Motor neuron (in vitro differentiated cells): ENCODE measurements at places on chromosomes 13 and 19.

- no peak for ATAC-seq
Observed at GRCh38 chr13:75414036-75414827, 67.7 kb downstream of the TBC1D4 start.

DNA sequence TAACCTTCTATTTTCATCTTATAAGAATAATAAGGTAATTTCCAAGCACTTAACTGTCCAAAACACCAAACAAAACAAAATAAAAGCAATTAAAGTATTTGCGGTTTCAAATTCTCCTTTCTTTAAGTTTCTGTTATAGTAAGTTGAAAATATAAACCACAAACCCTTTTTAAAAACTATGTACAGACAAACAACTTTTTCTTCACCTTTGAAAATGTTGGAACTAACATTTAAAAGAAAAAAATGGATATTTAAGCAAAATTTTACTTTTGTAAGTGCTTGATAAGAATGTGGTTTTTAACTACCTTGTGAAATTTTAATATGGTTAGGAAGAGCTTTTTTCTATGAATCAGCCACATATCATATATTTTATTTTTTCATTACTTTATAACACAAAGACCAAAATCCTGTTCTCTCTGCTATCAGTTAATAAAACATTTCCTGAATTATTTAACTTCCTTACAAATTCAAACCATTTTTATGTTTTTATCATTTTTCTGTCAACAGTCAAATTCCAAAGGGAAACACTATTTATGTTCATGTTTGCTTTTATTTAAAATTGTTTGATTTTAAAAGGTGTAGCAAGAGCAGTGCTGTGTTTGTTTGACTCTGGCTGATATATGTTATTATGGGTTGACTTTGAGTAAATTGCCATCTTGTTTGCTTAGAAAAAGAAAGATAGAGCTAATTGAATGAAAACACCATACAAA lies 554.1 kb upstream of the KLHL1 start:
- ATAC-seq, result no peak

DNA sequence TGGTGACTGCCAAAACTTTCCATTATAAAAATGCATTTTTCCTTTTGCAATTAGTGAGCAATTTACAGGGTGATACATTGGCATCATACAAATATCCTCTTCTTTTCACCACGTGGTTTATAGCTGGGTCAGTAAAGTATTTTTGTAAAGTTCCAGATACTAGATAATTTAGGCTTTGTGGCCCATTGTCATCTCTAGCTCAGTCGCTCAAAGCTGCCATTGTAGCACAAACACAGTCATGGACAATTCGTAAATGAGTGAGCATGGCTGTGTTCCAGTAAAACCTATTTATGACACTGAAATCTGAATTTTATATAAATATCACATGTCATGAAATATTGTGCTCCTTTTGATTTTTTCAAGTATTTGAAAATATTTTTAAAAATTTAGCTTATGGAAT lies 162.9 kb downstream of the USP12 start:
- no peak for ATAC-seq

DNA sequence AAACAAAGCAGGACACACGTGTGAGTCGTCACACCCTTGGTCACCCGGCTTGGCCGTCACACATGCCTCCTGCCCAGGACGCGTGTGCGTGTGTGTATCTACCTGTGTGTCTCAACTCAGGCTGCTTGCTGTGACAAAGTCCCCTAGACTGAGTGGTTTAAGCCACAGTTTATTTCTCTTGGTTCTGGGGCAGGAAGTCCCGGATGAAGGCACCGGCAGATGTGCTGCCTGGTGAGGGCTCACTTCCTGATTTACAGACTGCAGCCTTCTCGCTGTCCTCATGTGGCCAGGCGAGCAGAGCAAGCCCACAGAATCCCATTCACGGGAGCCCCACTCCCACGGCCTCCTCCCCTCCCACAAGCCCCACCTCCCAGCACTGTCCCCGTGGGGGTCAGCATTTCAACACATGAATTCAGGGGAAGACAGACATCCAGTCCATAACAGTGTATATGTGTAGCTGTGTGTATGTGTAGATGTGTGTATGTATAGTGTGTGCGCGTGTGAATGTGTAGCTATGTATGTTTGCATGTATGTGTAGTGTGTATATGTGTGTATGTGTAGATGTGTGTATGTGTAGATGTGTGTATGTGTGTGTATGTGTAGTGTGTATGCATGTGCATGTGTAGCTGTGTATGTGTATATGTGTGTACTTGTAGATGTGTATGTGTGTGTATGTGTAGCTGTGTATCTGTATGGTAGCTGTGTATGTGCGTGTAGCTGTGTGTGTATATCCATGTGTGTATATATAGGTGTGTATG lies 51.5 kb downstream of the MCF2L start:
- no peak for ATAC-seq

GRCh38 chr13:113195360-113195759 lies 13.1 kb downstream of the PCID2 start:
- ATAC-seq, result no peak

DNA sequence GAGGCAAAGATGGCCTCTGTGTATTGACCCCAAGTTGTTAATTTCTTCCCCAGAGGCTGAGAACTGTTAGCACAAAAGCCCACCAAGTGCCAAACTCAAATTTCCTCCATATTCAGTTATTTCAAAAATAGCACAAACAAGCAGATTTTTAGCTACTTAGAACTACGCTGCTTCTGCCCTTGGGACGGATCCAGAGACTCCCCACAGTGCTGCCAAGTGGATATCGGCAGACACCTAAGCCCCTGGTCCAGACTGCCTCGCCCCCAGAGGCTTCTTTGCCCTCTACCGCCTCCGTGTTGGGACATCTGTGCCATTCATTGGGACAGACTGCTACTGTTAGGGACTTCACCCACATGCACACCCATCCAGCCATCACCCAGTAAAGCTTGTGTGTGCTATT lies 188.3 kb downstream of the POSTN start:
- no peak for ATAC-seq

DNA sequence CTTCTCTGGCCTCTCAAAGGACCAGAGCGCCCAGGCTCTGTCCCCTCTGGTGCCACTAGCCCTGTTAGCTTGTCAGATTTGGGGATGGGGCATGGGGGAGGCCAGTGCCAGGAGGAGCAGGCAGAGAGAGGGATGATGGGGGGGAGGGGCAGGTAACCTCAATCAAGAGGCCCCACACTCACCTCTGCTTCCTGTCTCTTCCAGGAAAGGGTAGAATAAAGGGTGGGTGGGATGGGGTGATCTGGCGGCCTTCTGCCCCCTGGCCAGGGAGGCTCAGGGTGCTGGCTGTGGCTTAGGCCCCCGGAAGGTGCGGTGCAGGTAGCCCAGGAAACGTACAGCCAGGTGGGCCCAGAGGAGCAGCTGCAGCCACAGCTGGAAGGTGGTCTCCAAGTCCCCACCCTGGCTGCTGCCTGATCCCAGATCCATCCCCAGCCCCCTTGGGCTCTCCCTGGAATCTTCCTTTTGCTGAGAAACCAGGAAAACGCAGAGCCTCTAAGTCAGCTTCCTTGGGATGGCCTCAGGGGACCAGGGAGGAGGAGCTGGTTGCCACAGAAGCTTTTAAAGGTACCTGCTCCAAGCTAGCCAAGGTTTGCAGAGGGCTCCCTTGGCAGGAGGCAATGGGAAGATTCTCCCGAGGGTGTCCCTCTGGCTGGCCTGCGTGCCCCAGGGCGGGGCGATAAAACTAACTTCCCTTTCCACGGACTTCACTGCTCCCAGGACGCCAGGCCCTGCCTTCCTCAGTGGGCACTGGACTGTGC lies 5.3 kb downstream of the PRKACA start:
- no peak for ATAC-seq

DNA sequence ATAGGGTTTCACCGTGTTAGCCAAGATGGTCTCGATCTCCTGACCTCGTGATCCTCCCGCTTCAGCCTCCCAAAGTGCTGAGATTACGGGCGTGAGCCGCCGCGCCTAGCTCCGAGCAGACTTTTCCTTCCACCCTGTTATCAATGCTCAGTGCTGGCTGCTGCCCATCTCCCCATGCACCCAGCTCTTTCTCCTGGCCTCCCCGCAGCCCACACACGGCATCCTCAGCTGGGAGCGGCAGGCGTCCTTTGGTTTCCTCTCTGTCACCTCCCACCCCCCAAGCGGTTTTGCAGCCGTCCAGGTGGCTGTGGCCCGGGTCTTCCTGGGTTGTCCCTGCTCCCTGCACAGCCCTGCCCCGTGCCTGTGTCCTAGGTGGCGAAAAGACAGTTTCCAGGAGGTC lies 12.1 kb downstream of the PRR22 start:
- ATAC-seq, result no peak

DNA sequence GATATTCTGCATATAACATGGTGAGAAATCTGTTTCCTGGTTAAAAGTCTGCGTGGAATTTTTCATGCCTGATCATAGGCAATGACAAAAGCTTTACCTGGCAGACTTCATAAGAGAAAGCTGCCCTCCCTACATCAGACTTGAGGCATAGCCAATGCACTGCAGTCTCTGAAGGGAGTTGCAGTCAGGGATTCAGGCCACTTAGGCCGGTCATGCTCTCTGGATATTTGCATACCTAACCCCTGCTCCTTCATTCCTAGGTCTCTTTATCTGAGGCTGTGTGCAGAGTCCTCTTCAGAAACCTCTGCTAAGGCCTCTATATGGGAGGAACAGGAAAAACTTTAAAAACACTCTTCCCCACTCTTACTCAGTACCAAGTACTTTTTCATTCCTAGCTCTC lies 287.4 kb downstream of the PCDH17 start:
- ATAC-seq, result no peak

- ATAC-seq, result peak; percentile 29
Observed at GRCh38 chr13:40340368-40341095, 325.9 kb downstream of the FOXO1 start.

DNA sequence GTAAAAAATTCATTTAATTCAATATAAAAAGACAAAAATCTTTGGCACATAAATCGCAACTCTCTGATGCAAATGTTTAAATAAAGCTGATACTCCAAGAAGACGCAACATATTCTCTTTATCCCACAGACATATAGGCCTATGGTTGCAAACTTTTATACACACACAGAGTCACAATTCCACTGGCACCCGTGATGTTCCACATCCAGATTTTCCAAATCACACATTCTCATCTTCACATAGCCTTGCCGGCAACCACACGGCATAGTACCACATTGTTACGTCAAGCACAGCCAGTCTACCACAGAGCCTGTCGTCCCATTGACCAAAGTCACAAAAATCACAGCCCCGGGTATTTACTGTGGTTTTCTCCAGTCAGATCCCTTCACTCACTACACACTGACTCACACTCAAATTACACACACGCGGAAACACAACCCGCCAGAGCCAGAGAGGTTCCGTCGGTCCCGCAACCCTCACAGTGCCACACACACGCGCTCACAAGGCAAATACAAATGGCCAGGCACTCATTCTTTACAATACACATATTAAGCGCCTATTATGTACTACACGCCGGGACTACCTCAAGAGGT lies 546 bp upstream of the ZNF546 start:
- peak; percentile 69 for ATAC-seq

DNA sequence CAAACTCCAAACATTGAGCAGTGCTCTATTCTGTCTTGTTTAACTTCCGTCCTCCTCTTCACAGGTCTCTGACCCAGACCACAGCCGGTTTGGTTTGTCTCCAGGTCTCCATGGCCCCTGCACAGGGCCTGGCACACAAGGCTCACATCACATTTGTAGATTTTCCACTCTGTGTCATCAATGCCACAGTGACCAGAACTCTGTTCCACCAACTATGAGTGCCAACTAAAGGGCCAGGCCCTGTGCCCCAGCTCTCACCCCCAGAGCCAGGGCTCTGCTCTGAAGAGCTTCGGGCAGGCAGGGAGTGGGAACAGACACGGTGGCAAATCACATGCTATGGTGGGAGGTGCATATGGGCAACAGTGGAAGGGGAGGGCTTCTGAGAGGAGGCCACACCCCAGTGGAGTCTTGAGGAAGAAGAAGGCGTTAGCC lies 16.0 kb downstream of the SMG9 start:
- peak; percentile 79 for ATAC-seq

DNA sequence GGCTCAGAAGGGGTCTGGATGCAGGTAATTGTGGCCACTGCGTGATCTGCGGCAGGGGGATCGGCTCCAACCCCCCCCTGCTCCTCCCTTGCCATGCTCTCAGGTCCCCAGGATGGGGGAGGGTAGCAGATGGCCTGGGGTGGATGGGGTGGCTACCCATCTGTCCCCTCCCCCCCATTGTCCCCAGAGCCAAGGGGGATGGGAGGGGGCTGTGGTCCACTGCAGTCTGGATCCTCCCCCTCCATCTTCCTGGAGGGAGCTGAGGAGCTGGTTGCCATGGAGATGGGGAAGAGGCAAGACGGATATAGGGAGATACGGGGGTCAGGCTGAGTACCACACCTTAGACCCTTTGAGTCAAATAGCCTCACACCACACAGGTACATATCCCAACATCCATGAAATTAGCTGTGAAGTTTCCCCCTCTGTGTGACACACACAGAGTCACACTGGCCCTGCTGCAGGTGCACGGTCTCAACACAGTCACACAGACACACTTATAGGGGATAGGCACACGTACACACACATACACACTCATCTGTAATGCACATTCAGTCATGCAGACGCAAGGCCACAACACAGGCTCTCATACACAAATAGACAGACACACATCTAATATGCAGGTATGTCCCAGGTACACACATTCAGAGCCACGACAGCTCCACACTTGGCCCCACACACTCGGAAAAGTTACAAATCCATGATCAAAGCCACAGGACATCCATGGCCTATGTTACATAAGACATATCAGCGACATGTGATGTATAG lies 1.8 kb upstream of the NOVA2 start:
- ATAC-seq, result no peak

GRCh38 chr13:77274126-77274525 lies 52.8 kb downstream of the MYCBP2 start:
- ATAC-seq, result no peak

GRCh38 chr13:73702419-73703071 lies 431.7 kb downstream of the KLF12 start:
- ATAC-seq, result no peak

GRCh38 chr13:46270416-46270815 lies 58.7 kb downstream of the LRRC63 start:
- ATAC-seq, result no peak

GRCh38 chr19:48635263-48635965 lies 1.8 kb downstream of the DBP start:
- ATAC-seq, result peak; percentile 3

GRCh38 chr13:33992881-33993336 lies 175.0 kb downstream of the RFC3 start:
- ATAC-seq, result no peak
